ENCODE measurements at places on chromosomes 7 and 10.

GRCh38 chr7:70344726-70345125, 746.5 kb downstream of the AUTS2 start:
- DNase-seq: no peak

- no peak for DNase-seq
Measured at GRCh38 chr7:44634839-44635591, 28.6 kb downstream of the OGDH start.

GRCh38 chr7:30214651-30215137, 69.7 kb upstream of the ZNRF2 start:
- DNase-seq: no peak

GRCh38 chr7:90629297-90629918, 33.3 kb downstream of the CDK14 start:
- peak; percentile 50 for DNase-seq

GRCh38 chr7:19663816-19664462, 44.9 kb downstream of the POLR1F start:
- DNase-seq: no peak

- no peak for DNase-seq
Measured at GRCh38 chr7:130941322-130942210, 207.6 kb upstream of the KLF14 start.

All from AG08396 (cell line).